ENCODE measurements at places on chromosomes 12 and 14.

- DNase-seq: no peak
These were observed 116.6 kb downstream of the BCL11B start for GRCh38 chr14:99155173-99156089.

DNA sequence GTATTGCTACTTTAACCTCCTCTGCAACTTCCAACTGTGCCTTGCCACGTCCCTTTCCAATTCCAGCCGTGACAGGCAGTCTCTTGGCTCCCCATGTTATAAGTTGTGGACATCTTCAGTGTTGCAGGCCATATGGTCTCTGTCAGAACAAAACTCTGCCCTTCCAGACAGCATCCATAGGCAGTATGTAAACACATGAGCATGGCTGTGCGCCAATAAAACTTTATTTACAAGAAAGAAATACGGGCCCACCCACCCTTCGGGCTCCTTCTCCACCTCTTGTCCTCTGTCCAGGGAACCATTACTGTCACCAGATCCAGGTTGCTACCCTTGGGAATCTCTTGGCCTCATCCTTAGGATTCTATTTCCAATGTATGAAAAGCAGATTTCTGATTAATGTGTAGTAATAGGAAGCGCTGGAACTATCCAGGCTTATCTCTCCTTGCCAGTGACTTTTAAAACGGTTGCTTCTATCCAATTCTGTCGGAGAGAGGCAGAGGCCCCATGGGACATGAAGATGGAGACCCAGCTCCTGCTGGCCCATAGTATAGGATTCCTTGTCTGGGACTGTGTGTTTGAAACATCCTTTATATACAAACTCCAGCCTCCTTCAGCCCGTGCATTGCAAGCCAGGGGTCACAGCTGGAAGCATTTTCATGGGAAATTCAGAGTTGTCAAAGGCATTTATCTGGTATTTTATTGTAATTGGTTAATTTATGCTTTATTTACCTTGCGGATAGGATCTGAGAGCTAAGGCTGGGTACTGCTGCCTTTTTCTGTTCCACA is 114.4 kb downstream of the ZNF664 start:
- DNase-seq: no peak

DNA sequence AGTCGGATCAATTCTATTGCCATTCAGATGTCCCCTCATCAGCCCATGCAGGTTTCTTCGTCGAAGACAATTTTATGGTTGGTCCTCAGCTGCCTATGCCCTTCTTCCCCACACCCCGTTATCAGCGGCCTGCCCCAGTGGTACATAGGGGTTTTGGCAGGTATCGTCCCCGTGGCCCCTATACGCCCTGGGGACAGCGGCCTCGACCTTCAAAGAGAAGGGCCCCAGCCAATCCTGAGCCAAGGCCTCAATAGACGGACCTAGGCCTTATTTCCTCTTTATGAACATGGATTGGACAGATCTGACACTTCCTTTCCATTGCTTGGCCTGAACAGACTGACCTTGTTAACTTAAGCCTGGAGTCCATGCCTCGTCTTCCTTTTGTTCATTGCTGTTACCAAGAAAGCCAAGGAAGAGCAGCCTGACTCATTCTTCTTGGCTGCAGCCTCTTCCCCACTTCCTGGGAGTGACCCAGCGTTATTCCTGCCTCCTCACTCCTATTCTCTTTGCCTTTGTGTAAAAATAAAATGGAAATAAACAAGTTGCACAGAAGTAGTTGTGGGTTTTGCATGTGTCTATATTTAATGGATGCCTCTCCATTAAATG is 156.5 kb upstream of the AMIGO2 start:
- DNase-seq: no peak

DNA sequence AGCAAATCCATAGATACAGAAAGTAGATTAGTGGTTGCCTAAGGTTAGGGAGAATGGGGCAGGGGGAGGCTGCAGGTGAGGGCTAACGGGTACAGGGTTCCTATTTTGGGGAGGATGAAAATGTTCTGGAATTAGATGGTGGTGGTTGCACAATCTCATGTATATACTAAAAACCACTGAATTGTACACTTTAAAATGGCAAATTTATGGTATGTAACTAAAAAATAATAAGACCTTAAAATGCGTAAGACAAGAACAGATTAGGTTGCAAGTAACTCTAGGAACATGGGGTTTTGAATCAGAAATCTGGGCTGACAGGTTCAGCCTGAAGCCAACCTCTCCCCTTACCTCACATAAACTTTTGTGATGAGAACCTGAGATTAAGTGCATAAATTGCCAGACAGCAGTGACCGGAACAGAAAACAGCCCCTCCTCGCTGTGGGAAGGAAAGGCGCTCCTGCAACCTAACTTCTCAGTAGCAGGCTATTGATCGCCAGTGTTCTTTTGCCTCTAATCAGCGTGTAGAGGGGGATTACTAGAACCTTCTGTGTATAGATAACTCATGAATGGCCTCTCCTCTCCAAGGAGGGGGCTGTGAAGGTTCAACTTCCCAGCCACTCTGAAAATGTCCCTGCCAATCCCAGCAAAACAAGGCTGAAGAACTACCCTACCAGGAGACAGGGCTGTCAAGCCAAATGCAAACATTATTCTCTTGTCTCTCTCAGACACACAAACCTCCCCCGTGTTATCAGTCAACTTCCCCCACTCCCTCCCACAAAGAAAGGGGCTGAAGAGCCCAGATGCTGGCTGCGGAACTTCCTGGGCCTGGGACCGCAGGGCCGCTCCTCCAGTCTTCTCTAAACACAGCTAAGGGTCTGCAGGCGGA is 1.9 kb downstream of the SSH1 start:
- DNase-seq: no peak

- no peak for DNase-seq
These were observed 38.5 kb downstream of the LRIG3 start for GRCh38 chr12:58881816-58882215.

DNA sequence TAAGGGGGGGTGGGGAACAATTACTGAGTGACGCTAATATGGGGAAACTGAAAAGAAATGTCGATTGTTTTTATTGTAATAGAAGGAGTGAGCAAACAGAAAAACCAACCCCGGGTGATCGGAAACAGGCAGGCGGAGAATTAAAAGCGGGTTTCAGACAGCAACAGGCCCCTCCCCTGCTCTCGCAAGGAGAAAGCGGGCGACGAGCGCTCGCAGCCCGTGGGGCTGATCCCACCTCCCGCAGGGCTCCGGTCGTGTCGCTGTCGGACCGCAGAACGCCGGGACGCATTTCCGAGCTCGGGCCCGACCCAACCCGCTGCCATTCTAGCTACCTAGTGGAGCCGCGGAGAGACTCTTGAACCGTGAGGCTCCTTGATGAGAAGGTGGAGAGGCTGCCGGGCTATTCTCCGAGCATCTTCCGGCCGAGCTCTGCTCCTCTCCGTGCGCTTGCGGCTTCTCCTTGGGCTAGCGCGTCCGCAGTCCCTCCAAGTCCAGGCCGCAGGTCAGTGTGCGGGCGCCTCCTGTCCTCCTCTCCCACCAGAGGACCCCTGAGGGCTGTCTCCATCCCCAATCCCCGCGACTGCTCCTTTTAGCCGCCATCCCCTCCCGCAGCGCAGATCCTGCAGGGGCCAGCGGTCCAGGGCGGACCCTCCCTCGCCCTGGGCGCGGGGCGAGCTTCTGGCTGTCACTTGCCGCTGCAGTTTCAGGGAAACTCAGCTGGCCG is 4.1 kb upstream of the PAX9 start:
- DNase-seq: no peak

GRCh38 chr14:65413739-65414045 is 1.2 kb downstream of the FUT8 start:
- no peak for DNase-seq

All from NCI-H345 (cell line).